CD4-positive, alpha-beta T cell treated with Interleukin-12 subunit alpha and Interleukin-12 subunit beta, for 1 hour (primary cell): ENCODE measurements at places on chromosomes 3 and 15.

DNA sequence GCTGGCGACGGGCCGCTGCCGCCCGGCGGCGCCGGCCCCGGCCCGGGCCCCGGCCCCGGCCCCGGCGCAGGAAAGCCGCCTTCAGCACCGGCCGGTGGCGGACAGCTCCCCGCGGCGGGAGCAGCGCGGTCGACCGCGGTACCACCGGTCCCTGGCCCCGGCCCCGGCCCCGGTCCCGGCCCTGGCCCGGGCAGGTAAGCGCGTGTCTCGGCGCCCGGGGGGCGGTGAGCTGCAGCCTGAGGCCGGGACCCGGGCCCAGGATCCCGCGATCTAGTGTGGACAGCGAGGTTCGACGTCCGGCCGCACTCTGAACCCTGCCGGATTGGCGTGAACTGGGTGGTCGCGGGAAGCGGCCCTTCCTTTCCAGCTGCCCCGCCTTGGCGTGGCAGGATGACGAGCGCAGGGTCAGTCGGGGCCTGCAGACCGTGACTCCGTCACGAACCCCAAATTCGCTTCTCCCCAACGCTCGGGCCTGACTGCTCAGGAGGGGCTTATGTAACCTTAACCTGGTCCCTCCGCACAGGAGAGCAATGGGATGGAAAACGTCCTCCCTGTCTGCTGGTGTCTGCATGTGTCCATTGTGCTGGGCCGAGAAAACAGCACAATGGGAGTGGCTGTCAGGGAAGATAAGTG lies 472 bp downstream of the BSN start:
- no peak for DNase-seq

- no peak for DNase-seq
These were observed 549.7 kb upstream of the EPHA6 start for GRCh38 chr3:96264701-96265100.

- DNase-seq, result no peak
These were observed 464.9 kb downstream of the MFSD1 start for GRCh38 chr3:159266779-159267178.

DNA sequence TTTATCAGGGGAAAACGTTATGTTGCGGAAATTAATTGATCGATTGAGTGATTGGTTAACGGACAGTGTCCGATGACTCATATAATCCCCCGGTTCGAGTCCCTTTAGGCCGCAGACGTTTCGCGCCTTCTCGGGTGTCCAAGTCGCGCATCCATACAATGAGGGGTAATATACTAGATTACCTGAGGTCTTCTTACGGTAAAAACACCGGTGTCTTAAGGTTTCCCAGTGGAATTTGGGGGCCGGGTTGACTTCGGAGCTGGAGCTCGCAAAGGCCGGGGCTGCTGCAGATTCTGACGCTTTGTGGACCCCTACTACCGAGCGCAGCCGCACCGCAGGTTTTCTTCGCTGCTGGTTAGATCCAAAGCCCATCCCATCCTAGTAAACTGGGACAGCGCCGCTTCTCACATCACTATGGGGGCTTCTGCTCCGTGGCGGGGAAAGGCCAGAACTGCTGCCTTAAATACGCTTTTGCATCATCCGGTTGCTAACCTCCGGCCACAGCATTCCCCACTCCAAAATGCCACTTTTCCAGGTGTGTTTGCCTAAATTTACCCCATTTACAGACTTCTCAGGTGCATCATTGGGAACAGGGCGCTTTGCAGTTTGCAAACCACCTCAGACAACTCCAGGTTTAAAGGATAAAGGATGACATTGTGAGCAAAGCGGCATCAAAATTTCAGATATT lies 858 bp upstream of the SACM1L start:
- no peak for DNase-seq

DNA sequence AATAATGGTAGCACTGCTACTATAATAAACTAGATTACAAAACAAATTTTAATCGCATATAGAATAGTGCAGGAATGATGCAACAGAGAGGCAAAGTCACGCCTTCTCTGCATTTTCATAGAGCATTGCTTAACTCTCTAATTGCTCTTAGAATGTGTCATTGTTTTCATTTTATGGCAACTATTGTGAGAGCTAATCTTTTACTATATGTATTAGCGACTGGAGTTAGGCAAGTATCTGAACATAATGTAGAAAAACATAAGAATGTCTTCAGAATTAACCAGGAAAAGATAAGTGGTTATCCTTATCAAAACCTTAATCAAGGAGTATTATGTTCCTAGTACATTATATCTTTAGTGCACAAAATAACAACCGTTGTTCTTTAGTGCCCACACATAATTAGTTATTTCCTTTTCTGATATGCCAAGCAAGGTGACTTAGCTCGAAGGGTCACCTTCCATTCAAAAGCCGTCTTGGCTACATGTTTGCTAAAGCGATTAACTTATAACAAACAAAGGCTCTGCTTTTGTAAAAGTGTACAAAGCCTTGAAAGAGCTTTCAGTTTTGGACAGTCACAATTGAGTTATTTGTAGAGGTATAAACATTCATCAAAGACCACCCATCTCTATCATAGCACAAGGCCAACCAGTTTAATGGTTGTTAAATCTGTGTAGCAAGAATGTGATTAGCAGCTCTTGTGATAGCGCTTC lies 1328.9 kb downstream of the ROBO2 start:
- no peak for DNase-seq
